Fibroblast of mammary gland (primary cell): ENCODE measurements at places on chromosomes 13 and 19.

GRCh38 chr13:76350399-76350798, 535.8 kb downstream of the KCTD12 start:
- no peak for DNase-seq

GRCh38 chr13:98613591-98613990, 36.7 kb upstream of the STK24 start:
- peak; percentile 11 for DNase-seq

GRCh38 chr13:47555235-47555634, 445.8 kb downstream of the SUCLA2 start:
- DNase-seq: no peak

- no peak for DNase-seq
These were observed 220.9 kb downstream of the TSHZ3 start for GRCh38 chr19:31128291-31128690.

DNA sequence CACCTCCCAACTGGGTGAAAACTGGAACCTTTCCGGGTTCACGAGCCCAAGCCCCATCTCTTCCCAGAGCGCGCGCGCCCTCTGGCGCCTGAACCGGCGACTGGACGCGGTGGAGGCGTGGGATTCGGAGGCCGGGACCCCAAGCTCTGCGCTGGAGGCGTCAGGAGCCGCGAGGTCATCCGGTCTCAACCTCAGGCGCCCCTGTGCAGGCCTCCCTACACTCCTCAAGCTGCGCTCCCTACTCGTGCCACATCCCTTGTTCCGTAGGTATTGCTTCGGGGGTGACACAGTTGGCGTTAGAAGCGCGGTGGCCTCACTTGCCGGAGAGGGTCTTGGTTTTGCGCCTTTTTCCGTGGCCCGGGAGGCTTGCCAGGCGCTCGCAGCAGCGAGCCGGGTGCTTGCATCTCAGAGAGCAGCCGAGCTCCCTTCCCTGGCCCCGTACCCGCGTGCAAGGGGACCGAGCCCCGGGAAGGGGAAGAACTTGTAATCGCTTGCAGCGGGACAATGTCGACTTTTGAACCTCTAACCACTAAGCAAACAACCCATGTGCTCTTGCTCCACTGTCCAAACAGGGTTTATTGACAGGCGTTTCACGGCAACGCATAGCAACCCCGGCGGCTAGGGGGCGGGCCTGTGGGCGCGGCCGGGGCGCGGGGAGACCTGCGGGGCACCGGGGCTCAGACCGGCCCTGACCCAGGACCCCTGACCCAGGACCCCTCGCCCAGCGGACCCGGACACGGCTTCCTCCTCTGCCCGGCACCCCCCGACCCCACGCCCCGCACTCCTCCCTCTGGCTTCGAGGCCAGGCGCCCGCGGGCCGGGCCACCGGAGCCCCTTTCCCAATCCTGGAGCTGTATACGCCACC, 8.5 kb downstream of the CDX2 start:
- DNase-seq: peak; percentile 22
